ENCODE measurements at places on chromosomes 2 and 18.

GRCh38 chr2:239908308-239908707 is 116.8 kb downstream of the NDUFA10 start:
- DNase-seq: no peak

DNA sequence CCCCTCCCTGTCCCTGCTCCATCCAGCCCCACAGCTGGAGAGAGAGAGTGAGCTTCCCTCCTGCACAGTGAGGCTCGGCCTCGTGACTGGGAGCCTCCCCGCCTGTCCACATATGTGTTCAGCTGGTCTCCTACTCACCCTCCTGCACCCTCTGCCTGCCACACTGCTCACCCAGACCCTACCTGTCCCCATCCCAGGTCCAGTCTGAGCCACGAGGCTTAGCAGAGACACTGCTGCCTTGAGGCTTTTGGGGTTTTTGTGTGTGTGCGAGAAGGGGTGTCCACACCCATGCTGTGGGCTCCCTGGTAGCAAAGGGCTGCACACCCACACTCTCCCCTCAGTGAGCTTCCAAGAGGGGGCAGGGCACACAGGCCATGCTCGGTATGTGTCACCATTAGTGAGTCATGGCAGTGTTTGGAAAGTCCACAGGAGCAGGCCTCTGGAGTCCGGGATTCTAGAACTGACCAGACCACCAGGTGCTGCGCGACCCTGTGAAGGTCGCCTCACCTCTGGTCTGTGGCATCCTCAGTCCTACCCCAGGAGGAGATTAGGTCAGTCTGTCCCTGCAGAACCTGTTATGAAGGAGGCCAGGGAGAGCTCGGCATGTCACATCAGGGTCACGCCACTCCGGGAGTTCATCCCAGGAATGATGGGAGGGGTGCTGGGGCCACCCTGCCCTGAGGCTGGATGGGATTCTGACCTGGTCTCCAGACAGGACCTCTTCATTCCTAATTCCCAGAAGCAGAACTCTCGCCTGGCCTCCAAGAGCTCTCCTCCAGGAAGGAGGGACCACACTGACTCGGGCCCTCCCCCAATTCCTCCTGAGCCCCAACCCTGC is 39.9 kb upstream of the SMAD7 start:
- DNase-seq: peak; percentile 94

DNA sequence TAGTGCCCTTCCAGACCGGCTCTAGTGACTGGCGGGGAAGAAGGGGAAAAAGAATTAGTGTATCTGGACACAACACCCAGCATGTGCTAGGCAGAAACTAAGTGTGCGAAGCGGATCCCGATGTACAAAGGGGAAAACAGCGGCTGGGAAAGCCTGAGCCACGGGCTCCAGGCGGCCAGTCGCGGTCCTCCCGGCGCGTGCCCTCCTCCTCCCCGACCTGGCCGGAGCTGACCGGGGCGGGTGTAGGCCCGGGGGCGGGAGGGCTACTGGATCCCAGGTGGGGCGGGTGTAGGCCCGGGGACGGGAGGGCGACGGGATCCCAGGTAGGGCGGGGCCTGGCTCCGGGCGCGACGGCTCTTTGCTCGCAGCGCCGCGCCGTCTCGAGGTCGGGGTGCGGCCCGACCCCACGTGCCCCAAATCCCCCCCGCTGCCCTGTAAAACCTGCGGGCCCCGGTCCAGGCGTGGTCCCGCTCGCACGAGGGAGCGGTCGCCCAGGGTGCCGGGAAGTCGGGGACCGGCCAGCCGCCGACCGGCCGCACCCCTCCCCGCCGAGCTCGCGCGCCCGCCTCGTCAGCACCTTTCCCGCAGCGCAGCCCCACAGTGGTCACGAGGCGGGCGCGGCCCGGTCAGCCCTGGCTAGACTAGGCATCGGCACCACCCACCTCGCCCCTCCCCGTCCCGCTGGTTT is 48.8 kb downstream of the C2orf42 start:
- DNase-seq: peak; percentile 89

- DNase-seq: peak; percentile 92
These were observed 34.4 kb downstream of the ZFP36L2 start for GRCh38 chr2:43191947-43192516.

GRCh38 chr2:175418224-175418835 is 236.8 kb upstream of the ATP5MC3 start:
- no peak for DNase-seq

GRCh38 chr2:165357758-165358157 is 111.7 kb upstream of the CSRNP3 start:
- peak; percentile 57 for DNase-seq

GRCh38 chr2:18597618-18598017 is 8.2 kb upstream of the NT5C1B start:
- no peak for DNase-seq

DNA sequence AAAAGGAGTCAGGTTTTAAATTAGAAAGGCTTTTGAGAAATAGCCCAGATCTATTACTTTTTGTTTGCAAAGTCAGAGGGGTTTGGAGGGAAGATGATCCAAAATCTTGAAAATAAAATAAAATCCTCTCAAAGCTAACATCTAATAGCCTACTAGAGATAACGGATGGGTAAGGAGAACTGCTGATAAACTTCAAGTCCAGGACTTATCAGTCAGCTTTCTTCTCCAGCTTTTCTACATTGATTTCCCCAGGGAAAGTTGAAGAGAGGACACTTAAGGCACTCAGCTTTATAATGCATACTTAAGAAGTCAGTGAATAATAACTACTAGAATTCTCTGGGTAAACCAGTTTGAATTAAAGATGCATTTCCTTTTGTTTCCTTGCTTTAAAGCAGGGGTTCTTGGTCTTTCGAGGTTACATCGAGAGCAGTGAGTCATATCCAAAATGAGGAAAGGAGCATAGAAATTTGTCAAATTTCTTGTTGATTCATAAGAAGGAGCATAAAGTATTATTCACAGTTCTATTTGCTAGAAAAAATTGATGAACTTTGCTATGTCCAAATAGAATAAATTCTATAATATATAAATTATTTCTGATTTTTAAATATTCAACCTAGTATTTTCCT is 43.2 kb upstream of the ITPRID2 start:
- no peak for DNase-seq

- DNase-seq: no peak
These were observed 296.5 kb downstream of the DCC start for GRCh38 chr18:52636536-52636935.

DNA sequence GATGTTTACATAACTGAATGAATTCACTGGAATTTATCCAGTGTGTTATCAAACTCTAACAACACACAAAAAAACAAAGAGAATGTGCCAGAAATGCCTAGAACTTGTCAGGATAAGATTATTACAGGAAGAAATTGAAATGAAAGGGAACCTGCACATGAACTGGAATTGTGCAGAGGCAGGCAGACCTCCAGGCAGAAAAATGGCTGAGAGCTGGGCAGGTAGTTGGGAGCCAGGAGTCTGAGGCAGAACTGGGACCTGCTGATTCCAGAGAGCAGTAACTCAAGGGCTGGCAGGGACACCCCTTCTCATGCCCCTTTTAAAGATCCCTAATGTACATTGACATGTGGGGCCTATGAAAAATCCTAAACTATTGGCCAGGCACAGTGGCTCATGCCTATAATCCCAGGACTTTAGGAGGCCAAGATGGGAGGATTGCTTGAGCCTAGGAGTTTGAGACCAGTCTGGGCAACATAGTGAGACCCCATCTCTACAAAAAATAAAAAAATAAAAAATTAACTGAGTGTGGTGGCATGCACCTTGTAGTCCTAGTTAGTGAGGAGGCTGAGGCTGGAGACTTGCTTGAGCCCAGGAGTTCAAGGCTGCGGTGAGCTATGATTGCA is 674 bp upstream of the SP110 start:
- DNase-seq: peak; percentile 55

DNA sequence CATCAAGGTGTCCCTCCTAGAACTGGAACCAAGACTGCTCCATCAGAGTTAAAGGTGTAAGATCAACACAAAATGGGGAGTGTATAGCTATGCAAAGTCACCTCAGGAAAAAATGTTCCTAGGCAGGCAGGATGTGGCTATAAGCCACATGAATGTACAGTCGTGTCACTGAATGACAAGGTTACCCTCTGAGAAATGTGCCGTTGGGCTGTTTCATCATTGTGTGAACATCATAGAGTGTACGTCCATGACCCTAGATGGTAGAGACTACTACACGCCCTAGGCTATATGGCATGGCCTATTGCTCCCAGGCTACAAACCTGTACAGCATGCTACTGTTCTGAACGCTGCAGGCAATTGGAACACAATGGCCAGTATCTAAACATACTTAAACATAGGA is 24.5 kb downstream of the TYMS start:
- no peak for DNase-seq

- DNase-seq: no peak
These were observed 20.3 kb downstream of the TBR1 start for GRCh38 chr2:161436411-161436810.

DNA sequence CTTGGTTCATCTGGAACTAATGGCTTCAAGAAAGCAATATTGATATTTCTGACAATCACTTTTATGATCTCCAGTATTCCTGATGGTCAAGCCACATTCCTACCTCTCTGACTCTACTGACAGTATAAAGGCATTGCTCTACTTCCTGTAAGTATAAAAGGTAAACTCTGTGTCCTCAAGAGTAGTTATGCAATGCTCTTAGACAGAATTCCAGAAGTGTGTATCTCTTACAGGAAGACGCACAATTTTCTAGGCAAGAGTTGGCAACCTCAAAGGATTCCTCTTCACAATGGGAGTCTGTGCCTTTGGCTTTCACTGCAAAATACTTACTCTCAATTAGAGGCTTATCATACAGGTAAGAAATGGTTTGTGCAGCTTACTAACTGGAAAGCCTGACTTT is 100.1 kb downstream of the THADA start:
- DNase-seq: no peak

DNA sequence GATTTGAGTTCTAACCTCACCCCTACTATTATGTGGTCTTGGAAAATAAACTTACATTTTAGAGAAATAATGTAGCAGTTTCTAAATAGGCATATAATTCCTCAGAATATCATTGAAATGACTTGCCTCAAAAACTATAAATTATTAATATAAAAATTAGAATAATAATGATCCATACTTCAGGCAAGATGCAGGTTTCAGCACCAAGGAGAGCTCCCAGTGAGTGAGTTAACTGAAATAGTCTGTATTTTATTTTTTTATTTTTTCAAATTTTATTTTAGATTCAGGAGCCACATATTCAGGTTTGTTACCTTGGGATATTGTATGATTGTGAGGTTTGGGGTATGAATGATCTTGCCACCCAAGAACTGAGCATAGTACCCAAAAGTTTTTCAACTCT is 472.2 kb upstream of the DCC start:
- no peak for DNase-seq

DNA sequence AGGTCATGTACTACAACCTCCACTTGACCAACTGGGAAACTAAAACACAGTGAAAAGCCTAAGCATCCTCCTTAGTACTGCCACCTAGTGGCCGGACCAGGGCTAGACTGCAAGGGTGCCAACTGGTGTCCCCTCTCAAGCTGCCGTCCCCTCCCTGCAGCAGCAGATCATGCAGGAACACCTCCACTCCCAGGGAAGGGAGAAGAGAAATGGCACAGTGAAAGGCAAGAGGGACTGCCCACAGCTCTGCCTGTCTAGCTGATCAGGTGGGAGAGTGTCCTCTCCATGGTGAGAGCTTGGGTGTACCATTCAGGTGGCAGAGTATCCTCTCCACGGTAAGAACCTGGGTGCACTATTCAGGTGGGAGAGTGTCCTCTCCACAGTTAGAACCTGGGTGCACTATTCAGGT is 78.1 kb downstream of the AAK1 start:
- peak; percentile 79 for DNase-seq

- peak; percentile 71 for DNase-seq
These were observed 21.2 kb downstream of the HS1BP3 start for GRCh38 chr2:20629581-20630171.

DNA sequence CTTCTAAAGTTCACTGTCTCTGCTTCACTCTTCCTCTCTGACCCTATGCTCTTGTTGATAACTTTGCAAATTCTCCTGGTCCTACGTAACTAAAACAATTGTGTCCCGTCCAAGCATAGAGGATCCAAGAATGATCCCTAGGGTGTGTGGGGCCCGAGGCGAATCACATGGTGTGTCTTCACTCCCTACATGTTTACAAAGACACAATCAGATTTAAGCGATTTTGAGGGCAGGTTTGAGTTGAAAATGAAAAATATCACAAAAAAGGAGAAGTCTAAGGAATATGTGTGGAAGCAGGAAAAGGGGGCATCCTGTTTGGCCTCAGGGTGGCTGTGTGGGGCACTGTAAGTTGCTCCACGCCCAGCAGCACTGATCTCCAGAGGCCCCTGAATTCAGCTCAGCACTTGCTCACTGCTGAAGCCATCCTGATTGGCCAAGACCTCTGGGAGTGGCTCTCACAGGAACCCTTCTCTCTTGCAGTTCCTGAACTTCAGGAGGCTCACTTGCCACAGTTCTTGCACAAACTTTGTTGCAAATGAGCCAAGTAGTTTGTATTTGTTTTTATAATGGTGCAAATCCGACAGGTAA is 363.6 kb downstream of the ZNF521 start:
- no peak for DNase-seq

GRCh38 chr2:108271691-108272253 is 16.9 kb upstream of the SULT1C2 start:
- peak; percentile 91 for DNase-seq

DNA sequence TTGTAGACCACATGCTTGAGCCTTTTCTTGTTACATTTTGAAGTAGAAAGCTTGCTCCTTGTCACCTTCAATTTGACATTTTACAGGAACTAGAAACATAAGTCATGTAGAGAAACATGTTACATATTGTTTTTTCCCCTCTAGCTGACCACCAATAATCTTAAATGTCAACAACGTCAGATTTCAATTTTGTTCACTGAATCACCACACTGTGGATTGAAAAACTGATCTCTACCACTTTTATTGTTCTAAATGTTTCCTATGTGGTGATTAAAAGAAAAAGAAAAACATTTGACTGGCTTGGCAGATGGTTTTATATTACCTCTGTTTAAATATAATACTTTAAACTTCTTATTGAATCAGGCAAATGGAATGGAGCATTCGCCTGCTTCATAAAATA is 87.7 kb downstream of the DSEL start:
- DNase-seq: peak; percentile 80

DNA sequence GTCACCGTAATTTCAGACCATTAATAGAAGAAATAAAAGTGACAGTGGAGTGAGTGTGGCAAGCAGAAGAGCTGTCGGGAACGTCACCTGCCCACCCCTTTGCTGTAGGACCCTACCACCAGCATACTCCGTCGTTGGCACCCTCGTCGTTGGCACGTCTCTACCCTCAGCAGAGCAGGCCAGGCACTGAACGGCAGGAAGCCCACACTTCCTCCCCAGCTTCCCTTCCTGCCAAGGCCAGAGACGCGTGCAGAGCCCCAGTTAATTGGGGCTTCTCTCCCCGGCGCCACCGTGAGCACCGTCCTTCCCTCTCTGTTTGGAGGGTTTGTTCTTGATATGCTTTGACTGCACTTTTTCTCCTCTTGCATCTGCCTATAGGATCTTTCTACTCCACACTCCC is 27.0 kb upstream of the NFATC1 start:
- no peak for DNase-seq

- no peak for DNase-seq
These were observed 612.4 kb downstream of the NYAP2 start for GRCh38 chr2:226011716-226012450.
